ENCODE measurements at places on chromosomes 2 and 18.

DNA sequence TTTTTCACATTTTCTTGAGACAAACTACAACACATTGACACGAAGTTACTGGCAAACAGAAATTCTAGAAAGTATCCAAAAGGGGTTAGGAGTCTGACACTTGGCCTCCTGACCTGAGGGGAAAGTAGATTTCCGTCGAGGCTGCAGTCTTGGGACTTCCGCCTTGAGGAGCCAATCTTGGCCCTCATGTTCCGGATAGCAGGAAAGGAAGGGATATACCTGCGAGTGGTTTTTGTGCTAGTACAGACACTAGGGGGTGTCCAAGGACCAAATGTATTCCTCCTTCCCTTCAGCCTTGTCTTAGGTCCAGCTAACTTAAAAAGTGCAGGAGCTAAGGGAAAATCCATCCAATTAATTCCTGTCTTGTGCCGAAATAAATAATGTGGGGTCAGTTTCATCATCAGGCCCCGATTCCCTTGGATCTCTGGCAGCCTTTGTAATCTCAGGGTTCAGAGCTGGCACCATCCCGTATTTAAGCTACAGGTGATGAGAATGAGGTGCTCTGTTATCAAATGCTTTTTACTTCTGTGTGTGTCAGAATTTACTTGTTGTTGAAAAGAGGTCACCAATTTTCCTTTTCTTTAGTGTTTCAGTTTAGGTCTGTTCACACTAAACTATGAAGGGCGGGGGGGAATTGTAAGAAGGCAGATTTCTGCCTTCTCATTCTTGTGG is 330.2 kb upstream of the FANCL start:
- no peak for DNase-seq

DNA sequence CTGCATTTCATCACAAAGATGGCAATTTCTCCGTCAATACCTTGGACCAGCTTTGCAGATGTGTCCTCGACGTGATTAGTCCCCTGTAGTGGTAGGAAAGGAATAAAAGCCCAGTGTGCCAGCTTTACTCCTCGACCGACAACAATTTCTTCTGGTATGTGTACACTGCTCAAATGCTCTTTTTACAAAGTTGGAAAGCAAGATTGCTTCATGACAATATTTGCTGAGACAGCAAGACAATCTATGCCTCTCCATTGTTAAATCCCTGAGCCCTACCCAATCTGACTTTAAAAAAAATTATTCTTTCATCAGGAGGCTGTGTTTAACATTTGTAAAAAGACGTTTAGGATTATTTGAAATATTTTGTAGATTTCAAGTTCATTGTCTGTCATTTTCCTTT is 27.6 kb upstream of the ZEB2 start:
- no peak for DNase-seq

- DNase-seq: no peak
Observed at GRCh38 chr2:6421138-6421730, 444.5 kb downstream of the CMPK2 start.

GRCh38 chr2:71353248-71353647 is 21.7 kb downstream of the ZNF638 start:
- no peak for DNase-seq
